Aorta (tissue), 5 donors: ENCODE measurements at places on chromosomes 16 and 17. TPM values are rescaled to one million over a fixed set of nuclear protein-coding genes. Genes with fewer than 3 reads are reported as not detected.

KRTAP16-1 gene
- not detected for total RNA-seq

GRCh38 chr16:15933781-15934180 is 15.6 kb upstream of the ABCC1 start:
- no peak for DNase-seq

DUXB gene
- total RNA-seq: not detected

PPL gene
- 11.9 TPM for total RNA-seq

DNA sequence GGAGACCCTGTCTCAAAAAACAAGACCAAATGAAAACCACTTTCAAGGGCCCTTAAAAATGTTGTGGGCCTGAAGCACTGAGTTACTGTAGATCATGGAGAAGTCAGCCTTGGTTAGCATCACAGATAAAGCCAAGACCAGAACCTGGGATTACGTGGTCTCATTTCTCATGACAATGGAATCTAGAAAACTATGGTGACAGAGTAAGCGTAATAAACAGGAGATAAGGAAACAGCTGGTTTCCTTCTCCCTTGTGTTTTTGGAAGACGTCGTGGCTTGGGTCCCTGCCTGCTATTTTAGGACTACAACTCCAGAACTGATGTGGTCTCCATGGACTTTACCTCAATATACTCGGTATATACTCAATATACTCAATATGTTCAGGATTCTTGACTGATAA is 180.7 kb upstream of the ZFHX3 start:
- DNase-seq: no peak
